EH (cell line): ENCODE measurements at places on chromosomes 5 and 9.

DNA sequence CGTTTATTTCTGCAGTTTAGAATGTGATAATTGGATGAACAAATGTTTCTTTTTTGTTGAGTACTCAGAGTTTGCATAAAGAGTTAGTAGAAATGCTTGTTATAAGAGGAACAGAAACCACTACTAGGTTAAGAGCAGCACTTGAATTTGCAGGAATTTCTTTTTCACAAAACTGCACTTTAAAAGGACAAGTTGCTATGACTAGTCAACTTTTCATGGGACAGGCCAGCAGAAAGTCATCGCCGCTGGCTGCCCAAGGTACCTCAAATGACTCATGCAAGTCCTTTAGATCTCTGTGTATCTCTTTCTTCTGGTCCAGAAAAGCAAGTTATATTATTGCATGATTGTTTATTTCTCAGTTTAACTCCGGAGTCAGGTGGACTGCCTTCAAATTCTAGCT lies 97.3 kb upstream of the HMHB1 start:
- peak; percentile 46 for DNase-seq

- peak; percentile 71 for DNase-seq
Observed at GRCh38 chr5:181204826-181205760, at the start of gene TRIM7. Gene TRIM7, minus strand, starts transcription at chr5:181205196. Its CDS starts 86 bp downstream, at chr5:181205110.

DNA sequence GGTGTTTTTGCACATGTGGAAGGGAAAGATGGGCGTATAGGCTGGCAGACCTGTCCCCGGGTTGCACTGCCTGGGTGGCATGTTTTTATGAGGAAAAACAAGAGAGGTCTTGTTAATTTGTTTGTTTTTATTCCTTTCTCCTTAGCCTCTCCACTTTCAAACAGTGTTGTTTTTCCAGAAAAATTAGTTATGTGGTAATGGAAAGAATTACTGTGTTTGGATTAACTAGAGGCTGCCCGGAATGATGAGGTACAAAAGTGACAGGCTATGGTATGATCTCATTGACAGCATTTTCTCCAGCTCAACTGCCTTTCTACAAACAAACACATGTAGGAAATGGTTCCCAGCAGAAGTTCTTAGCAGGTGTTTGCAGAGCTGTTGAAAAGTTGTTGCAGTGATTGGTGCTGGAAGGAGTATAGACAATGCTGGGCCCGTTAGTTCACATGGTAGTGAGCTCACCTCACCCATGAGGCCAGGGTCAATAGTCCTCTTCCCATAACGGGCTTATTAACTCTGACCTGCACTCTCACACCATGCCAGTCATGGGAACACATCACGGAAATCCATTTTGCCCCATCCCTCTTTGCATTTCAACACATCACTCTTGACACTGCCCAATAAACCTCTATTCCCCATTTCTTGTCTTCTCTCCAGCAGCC lies 111.3 kb upstream of the SAP30L start:
- peak; percentile 69 for DNase-seq

DNA sequence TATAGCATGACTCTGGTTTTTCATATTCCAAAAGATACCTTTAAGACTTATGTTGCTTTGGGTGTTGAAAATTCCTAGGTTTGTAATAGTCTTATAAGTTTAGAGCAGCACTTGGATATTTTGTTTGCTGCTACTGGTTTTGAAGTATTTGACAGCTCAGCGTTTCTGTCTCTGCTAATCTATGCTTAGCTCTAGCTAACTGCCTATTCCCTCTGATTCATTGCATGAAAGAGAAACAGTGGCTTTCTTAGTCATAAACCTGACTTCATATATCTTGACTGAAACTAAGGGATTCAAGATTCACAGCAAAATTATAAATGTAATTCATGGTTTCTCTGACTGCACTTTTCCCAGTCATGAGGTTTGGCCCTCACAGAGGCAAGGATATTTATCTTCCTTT lies 35.6 kb upstream of the ANXA1 start:
- peak; percentile 73 for DNase-seq

DNA sequence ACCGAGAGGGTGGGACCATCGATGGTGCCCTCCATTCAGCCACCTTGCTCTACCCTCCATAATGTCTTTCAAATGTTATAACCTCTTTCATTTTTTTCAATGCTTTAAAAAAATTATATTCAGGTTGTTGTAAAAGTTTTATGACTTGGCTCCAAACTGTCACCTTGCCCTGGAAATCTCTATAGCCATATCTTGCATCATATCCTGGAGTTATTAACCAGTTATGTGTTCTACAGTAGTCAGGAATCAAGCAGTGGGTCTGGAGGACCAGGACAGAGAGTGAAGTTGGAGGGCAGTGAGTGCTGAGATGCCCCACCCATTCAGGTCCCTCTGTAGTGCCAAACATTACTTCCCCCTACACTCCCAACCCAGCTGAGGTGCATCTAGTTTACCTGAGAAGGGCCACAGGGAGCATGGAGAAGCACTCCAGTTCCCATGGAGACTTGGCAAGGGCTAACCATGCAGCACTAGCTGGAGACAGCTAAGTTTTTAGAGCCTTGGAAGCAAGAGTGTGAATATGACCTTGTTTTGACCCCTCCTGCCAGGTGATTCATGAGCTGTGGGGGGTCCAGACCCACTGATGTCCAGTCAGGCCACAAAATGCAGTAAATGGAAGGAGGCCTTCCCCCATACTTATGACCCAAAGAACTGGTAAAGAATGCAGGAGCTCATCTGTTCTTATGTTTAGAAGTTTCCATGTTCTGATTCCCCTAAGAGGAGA lies 5.5 kb downstream of the IFNA8 start:
- no peak for DNase-seq

DNA sequence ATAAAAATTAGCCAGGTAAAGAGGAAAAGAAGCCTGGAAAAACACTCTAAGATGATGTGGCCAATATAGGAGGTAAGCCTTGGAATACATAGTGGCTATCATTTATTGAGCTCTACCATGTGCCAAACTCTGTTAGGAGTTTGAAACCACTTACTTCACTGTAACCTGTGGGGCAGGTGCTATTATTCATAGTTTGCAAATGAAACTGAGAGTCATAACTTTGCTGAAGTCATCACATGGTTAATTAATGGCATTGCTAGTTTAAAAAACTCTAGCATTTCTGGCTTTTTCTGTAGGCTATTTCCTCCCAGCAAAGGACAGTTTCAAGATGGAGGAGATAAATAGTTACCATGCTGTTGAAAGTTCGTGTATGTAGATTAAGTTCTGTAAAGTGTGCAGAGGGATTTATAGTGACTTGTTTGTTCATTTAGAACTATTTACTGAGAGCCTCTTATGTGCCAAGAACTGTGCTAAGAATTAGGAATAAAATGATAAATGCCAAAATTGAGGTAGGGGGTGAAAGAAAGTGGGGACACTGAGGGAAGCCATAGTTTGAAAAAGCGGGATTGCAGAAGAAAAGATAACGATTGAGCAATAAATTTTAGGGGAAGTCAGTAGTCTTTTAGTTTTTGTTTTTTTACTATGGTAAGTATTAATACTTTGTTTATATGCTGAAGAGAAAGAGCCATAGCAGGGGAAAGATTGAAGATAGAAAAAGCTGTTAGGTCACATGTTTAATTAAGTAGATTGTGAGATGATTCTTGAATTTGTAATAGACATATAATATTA lies 57.2 kb downstream of the WDR70 start:
- no peak for DNase-seq

- no peak for DNase-seq
Observed at GRCh38 chr5:103217101-103217500, 41.5 kb upstream of the MACIR start.

DNA sequence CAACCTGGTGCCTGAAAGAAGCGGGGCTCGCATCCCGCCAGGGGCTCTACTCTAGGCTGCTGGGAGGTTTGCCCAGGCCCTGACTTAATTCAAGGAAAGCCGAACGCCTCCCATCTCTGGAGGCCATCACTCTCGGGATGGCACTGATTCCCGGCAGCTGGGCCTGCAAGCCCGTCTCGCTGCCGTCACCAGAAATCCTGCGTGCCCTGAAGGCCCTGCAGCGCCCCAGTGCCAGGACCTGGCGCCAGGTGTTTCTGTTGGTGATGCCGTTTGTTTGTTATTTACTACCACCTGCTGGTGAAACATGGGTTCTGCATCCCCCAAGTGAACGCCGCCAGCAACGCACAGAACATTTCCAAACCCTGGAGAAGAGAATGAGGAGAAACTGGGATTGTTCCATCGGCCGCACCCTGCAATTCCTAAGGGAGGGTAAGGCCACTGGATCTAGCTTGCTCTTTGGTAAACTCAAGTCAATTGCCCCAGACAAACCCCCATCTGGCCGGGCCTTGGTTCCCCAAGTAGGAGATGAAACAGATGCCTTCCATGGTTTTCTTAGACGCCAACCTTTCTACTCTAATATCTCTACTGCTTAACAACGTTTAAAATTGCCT lies 77.9 kb downstream of the AK8 start:
- peak; percentile 78 for DNase-seq

DNA sequence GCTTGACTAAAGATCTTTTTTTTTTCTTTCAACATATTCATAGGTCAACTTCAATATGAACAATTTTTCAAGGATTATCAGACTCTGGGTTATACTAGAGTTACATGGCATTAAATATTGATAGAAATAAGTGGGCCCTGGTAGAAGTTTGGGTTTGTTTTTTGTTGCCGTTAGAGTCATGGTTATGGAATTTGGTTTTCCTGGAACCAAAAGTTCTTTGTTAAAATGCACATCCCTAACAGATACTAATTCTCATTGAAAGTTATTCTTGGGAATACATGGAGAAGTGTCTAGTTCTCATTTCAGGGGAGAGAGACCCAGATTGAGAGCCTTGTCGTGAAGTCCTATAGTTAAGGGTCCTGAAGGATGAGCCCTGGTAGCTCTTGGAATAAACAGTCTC lies 124.9 kb downstream of the FGF1 start:
- peak; percentile 45 for DNase-seq

GRCh38 chr5:158170534-158170933 lies 311.6 kb upstream of the CLINT1 start:
- no peak for DNase-seq

GRCh38 chr9:37914154-37914551 lies 10.2 kb upstream of the SLC25A51 start:
- DNase-seq, result no peak

GRCh38 chr5:105924366-105924765 lies 1746.4 kb downstream of the EFNA5 start:
- DNase-seq, result no peak

GRCh38 chr9:34653151-34654072 lies 1.4 kb downstream of the IL11RA start:
- DNase-seq, result peak; percentile 74

DNA sequence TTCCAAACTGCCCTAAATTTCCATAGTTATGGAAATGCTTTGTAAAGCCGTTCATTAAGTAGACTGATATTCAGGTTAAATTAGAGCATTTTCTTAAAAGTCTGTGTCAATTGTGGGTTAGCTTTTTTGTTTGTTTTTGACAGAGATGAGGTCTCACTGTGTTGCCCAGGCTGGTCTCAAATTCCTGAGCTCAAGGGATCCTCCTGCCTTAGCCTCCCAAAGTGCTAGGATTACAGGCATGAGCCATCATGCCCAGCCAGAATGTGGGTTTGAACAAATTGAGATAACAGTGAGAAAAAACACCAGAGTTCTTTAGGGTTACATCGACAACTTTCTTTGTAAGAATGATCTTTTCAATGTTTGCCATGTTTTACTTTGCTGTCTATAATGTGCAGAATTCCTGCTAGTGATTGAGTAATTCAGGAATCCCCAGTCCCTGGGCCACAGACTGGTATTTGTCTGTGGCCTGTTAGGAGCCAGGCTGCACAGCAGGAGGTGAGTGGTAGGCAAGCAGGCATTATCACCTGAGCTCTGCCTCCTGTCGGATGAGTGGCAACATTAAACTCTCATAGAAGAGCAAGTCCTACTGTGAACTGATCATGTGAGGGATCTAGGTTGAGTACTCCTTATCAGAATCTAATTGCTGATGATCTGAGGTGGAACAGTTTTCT lies 80.5 kb downstream of the RAI14 start:
- DNase-seq, result peak; percentile 64
